DMS 273 treated with DMSO at 0.1 percent for 48 hours (cell line): ENCODE measurements at places on chromosomes 4 and X.

DNA sequence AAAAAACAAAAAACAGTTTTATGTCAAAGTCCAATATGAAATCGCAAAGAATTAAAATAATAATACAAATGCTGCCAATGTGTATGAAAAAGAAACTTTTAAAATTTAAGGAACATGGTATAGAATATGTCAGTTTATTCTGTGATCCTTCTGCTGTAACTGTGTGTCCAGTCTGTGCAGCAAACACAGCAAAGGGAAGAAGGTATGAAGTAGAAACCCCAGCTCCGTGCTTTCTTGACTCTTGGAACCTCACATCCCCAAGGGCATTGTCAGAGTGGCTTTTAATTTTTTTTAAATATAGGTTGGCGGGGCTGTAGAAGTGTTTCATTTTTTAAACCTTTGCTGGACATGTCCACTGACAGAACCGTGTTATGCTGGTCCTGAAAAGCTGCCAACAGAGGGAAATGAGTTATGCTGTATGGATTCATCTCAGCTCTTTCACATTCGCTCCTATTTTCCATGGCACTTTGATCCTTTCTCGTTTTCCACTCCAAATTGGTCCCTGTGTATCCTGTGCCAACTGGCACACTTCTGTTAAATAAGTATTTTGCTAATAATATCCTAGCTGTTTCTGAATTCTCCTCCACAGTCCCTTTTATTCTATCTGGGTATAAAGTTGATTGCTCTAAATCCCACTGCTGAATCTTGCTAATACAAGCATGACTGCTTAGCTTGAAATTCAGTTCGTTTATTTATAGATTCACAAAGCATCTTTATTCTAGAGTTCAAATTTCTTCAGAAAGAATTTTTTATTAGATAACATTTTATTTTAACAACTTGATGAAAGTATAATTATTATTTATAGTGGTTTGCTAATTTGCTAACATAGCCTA, 127.0 kb upstream of the DDIT4L start:
- no peak for DNase-seq

- no peak for DNase-seq
Observed at GRCh38 chrX:13101441-13102139, 57.2 kb upstream of the FAM9C start.

DNA sequence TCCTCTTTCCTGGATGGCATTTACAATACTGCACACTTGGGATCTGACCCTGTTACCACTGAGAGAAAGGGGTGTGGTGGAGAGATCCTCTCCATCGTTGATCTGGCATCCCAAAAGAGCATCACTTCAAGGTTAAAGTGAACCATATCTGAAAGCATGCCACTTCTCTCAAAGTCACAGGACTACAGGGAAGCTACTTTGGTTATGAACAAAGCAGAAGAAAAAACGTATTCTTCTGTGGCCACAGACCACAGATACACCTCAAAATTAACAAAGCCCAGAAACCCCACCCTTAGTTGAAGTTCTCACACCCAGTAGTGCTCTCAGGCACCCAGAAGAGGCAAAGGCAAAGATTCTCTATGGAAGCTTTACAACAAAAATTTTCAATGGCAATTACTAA, 108.3 kb downstream of the JADE1 start:
- no peak for DNase-seq

DNA sequence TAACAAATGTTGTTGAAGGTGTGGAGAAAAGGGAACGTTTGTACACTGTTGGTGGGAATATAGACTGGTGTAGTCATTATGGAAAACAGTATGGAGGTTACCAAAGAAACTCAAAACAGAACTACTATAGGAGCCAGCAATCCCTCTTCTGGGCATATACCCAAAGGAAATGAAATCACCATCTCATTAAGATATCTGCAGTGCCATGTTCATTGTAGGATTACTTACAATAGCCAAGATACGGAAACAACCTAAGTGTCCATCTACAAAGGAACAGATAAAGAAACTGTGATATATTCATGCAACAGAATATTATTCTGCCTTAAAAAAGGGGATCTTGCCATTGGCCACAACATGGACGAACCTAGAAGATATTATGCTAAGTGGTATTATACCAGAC, 22.2 kb downstream of the APBB2 start:
- DNase-seq: no peak

DNA sequence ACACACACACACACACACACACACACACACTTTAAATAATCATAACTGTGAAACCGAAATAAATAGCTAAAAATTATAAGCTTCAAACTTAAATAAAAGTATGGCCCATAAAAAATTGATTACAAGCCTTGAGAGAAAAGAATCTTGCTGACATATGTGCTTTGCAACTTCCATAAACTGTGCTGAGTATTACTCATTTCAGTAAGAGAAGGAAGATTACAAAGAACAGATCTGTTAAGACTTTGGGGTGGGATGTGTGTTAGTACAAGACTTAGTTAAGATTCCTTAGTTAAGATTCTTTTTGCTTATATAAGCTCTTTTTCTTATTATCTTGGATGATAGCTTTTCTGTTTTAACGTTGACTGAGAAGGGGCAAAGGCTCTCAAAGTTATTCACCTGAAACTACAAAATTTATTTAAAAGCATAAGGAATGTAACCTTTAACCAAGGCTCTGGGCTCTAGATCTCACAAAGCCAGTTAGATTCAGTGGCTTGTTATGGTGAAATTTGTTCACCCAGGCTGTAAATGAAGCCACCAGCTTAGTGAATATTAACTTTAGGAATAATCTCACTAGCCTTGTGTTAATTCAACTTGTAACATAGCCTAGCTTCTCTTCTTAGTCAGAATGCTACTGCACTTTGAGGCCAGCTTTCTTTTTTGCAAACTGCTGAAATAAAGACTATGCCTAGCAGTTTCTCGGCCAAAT, 58.2 kb downstream of the ARSJ start:
- DNase-seq: no peak

DNA sequence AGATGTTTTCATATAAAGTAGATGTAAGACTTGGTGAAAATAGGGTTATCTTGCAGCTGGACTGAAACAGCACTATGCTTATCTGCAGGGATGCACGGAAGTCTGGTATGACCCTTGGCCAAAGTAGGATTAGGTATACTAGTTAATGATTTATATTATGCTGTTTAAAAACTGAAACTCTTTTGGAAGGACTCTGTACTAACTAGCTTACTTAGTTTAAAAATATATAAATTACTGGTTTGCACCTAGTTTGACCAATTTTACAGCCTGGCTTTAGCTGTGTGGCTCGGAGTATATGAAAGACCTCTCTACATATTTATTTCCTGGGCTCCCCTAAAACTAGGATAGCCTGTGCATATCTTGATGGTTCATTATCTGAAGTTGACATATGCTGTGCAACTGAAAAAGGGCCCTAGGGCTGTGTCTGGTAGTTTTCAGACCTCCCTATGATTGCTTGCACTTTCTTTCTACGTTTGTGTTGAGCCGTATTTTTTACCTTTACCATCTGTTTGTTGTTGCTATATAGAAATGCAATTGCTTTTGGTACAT, 89.2 kb downstream of the TMEM144 start:
- DNase-seq: no peak

DNA sequence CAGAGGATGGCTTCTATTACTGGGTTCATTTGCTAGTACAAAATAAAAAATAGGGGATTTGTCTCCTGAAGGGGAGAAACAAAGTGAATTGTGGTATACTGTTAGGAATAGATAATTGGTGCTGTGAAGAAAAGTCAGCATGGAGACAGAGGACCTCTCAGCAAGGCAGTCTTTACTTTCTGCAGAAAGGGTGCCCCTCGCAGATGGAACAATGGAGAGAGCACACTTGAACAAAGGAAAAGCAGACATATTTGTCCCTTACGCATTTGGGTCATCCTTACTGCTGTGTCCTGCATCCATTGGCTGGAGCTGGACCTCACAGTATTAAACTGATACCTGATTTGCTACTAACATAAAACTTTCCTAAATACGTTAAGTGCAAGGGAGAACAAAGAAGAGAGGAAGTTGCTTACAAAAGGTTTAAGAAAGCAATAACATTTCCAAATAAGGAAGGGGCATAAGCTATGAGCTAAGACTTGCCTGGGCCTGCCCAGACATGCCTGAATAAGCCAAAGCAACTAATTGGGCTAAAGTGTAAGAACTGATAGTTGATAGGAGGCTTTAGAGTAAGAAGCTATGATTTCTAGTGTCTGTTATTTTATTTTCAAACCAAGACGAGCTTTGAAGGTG, 83.8 kb downstream of the CCKAR start:
- DNase-seq: no peak

DNA sequence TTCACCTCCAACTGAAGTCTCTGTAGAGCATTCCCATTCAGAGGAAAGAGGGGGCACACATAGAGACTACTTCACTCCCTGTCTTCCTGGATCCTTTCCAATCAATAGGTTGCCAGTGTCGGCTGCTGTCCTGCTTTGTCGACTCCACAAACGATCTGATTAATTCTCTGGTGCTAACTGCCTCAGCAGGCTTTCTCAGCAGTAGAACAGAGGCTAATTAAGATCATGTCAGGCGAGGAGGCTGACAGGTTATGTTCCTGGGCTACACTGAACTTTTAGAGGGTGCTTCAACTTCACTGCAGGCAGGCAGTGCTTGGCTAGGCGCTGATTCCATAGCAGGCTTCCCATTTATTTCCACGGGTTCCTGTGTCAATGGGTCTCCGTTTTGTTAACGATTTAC, 79.2 kb downstream of the GRIA3 start:
- DNase-seq: no peak

DNA sequence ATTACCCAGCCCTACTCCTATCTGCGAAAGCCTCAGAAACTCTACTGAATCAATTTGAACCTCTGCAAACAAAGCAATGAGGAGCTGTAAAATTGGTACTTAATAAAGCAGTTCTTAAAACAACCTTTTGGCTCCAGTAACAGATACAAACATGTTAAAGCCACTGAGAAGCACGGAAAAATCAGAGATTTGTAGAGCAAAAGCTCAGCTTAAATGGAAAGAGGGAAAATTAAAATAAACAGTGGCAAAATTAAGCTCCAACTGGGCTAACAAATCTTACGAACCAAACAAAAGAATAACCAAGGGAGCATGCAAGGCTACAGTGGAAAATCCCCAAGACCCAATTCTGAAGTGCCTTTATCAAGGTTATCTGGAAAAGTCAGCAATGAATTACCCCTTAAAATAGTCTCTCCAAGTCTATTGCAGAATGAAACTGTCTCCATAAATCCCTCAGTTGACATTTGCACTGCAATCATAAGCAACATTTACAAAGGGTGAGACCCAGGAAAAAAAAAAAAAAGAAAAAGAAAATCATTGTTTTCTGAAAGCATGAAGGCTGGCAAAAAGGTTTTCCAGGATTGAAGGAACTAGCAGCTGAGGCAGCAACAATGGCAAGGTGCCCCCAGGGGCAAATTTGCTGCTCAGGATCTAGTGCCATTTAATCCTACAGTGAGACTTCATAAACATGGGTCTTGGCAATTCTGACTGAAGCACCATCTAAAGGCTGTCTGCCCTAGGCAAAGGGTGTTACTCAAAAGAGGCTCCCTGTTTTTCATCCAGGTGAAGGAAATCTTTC, 40.1 kb downstream of the USP46 start:
- no peak for DNase-seq

DNA sequence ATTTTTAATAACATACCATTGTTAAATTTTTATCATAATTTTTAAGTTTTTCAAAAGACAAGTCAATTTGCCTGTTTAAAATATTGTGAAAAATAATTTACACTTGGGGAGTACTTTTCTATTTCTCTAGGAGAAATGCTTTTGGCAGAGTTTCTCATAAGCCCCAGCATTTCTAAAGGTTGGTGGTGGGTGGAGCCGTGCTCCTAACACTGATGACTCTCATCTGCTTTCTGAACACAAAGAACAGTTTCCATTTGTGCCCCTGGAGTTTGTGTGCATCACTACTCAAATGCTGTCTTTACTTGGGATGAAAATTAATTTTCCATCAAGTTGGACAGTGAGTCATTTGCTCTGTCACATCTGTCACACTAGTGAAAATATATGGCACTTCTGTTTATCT, 57.6 kb downstream of the TNIP2 start:
- DNase-seq: no peak

GRCh38 chr4:78464265-78464664, 87.3 kb upstream of the ANXA3 start:
- no peak for DNase-seq

- DNase-seq: no peak
Observed at GRCh38 chr4:110543577-110543976, 67.6 kb downstream of the ENPEP start.

DNA sequence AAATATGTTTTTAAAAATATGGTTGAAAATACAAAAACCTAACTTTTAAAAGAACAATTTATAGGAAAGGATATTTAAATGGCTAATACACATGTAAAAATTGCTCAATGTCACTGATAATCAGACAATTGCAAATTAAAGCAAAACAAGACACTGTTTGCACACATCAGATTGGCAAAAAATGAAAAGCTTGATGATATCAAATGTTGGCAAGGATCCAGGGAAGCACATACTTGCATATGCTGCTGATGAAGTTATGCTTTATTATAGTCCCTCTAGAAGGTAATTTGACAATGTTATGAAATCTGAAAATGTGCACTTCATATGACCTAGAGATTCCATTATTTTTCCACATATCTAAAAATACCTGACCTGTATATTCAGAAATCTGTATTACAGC, 45.7 kb upstream of the EPGN start:
- no peak for DNase-seq

DNA sequence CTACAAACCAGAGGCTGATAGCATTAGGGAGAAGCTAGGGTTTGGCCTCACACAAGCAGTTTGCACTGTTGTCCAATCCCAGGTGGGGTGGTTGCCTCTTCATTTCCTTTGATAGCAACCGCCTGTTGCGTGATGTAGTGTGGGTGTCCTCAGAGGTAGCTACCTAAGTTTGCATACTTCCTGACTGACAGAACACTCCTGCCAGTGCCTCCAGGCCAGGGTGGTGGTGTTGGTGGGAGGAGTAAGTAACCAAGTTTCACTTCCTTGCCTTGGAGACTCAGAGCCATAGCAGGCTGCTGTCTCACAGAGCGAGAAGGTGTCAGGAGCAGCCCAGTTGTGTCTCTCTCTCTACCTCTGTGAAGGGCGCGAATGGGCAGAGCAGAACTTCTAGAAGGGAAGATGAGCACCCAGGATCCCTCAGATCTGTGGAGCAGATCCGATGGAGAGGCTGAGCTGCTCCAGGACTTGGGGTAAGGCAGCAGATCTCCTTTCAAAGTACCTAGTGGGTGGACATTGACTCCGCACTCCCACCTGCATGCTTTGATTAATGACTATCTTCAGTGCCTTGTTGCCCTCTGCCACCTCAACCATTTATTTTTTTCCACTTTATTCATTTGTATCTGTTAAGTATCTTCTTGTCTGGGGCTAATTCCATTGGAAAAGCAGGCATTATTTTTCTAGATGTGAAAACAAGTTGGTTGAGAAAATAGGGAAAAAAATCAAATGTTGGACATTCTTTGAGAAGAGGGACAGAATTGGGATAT, at the start of gene DAPP1:
Gene DAPP1 (plus strand): TSS at position 283 of the 764 bp plus-strand sequence. CDS start 87 bp downstream, at position 370.
- no peak for DNase-seq

DNA sequence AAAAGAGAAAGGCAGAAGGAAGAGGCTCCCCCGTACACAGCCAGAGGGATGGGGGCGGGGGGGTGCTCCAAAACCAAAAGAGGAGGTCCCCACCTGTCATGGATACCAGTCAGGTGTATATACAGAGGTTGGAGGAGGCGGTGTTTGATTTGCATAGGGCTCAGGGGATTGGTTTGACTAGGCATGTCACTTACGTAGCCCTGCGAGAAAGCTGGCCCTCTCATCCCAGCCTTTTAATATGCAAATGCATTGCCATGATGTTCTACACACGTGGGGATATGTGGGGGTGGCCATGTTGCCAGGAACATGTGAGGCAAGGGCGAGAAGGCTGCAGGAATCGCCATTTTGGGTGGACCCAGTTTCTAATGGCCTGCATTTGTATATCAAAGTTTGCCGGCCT, 38.6 kb downstream of the TMEM150C start:
- DNase-seq: no peak
